ENCODE measurements at places on chromosomes 1 and 21.
A peak's percentile ranks its signal among the peaks of the same experiment; 100 is the strongest.

DNA sequence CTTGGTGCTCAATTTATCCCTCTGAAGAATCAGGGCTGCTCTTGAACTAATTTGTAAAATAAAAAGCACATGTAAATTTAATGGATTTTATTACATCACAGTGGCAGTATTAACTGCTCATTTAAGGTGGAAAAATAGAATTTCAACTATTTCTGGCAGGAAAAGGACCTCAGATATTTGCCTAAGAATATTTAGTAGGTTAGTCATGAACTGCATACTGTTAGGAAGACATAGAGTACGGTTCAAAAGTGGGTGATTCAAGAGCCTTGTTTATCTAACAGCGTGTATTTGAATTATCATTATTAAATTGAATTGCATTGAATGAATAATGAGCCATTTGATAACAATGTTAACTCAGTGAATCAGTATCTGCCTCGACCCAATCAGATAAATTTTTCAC lies 248.8 kb upstream of the PBX1 start:
- DNase-seq: no peak

DNA sequence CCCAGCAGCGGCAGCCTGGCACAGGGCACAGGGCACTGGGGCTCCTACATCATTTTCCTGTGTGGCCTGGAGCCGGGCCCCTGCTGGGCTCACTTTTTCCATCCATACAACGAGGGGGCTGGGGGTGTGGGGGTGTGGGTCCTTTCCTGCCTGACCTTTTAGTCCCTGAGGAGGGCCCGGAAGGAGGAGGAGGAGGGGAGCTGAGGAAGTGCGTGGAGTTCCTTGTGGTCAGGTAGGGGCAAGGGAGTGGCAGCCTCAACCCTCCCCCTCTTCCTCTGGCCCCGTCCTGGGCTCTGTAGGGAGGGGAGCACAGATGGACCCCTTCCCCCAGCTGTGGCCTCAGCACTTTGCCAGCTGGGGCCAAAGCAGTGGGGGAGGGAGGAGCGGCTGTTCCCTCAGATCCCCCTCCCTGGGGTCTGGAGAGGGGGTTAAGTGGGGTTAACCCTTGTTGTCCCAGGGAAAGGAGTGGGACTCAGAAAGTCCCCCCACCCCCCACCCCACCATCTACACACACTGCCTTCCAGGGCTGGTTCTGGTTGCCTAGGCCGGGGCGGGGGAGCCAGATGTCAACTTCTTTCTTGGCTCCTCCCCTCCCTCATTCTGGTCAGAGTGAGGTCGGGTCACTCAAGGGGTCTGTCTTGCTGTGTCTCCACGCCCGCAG lies 5.7 kb downstream of the NTRK1 start:
- DNase-seq: no peak

DNA sequence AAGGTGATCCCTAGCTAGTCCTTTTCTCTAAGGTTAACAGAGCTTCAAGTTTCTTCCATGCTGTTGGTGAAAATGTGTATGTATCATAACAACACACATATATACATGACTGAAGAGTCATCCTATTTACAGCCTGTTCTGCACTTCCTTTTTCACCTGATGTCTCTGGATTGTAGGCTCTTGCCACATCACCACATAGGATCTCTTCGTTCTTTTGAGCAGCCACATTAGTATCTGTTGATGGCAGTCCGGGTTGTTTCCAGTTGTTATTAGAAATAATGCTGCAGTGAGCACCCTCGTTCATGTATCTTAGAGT lies 19.7 kb downstream of the MRPL37 start:
- DNase-seq: no peak

DNA sequence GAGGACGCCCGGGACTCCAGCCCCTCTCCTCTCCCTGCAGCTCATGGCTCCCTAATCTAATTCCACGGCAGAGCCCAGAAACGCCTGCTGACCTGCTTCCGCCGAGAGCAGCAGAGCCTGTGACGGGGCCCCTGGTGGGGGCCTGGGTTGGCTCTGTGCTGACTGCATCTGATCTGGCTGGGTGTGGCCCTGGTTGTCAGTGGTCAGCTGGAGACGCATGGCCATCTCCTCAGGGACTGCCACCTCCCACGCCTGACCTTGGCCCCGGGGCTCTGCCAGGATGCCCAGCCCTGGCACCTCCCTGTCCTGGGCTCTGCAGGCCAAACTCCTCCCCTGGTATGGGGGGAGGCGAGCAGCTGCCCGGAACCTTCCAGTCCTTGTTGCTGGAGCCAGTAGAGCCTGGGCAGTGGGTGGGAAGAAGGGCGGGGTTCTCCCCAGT lies 1.1 kb upstream of the PLCH2 start:
- no peak for DNase-seq

DNA sequence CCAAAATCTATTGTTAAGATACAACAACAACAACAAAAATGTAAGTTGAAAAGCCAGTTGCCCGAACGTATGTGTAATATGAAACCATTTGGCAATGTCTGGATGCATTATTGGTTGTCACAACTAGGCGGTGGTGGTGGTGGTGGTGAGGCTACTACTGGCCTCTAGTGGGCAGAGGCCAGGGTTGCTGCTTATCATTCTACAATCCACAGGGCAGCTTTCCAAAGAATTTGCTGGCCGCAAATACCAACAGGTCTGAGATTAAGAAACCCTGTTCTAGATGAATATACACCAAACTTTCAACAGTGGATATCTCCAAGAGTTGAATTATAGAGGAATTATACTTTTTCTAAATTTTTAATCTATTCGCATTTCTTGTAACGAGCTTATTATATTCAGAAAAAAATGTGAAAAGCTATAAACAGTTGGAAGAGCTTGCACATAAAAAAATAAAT lies 26.8 kb upstream of the ZNF697 start:
- DNase-seq: peak; percentile 14

- no peak for DNase-seq
Observed at GRCh38 chr1:37085393-37085792, 51.1 kb upstream of the GRIK3 start.

- DNase-seq: no peak
Observed at GRCh38 chr1:204558467-204558866, 42.3 kb downstream of the MDM4 start.

DNA sequence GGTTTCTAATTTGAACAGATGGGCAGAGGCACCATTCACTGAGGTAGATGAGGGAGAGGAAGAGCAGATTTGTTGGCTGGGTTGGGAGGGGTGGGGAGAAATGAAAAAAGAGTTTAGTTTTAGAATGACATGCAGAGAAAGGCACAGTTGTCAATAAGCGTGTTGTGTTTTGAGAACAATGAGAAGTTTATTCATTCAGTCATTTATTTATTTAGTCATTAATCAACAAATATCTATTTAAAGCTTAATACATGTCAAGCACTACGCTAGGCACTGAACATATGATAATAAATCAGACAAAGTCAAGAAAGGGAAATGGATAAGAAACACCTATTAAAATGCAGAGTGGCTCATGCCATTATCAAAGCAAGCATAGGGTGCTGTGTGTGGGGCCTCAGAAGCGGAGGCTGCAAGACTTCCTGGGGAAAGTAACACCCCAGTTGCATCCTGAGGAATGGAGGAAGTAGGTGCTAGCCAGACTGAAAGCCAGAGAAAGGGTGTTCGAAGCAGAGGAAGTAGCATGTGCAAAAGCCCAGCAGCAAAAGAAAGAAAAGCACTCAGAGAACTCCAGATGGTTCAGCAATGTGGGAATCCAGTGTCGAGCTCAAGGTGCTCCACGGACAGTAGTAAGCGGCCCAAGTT lies 114.1 kb downstream of the RNF220 start:
- no peak for DNase-seq

DNA sequence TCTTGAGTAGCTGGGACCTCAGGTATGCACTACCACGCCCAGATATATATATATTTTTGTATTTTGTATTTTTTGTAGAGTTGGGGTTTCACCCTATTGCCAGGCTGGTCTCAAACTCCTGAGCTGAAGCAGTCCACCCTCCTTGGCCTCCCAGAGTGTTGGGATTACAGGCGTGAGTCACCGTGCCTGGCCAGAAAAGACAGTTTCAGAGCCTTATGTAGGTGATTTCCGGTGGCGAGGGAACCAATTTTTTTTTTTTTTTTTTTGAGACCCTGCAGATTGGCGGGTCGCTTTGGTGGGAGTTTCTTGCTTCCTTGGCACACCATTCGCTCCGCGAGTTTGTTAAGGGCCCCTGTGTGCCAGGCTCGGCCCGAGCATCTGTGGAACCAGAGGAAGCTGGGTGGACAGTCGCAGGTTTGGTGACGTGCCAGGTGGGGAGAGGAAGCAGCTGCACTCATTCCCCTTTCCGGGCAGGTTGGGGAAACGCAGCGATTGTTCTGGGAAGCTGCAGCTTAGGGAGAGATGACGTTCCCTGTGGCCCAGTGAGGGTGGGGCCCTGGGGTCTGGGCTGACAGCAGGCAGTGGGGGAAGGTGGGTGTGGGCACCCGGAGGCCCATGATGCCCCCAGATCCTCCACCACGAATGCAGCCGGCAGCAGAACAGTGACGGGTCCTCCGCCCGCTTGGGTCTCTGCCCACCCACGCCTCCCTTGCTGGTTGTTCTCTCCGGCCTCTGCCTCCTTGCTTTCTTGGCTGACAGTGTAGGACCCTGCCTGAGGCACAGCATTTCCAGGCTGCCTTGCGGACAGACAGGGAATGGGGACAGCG lies 25.1 kb downstream of the SPSB1 start:
- DNase-seq: no peak
